Foreskin melanocyte (primary cell): ENCODE measurements at places on chromosomes 5 and 9.

DNA sequence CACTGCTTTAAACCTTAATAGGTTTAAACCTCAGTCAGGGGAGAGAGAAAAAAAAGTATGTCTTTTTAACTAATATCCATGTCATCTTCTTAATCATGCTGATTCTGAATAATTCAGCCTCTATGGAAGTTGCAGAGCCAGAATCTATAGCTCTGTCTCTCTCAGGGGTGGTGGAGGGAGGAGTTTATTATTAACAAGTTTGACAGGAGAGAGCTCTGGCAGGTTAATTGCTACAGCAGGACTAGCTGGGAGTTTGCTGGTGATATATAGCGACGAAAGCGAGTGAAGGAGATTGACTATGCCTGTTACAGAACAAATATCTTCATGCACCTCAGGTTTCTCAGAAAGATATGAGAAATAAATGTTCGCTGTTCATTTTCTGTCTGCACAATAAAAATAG is 586.4 kb downstream of the TLE4 start:
- DNase-seq = no peak

GRCh38 chr9:25648116-25648515 is 30.1 kb downstream of the TUSC1 start:
- DNase-seq = peak; percentile 56

DNA sequence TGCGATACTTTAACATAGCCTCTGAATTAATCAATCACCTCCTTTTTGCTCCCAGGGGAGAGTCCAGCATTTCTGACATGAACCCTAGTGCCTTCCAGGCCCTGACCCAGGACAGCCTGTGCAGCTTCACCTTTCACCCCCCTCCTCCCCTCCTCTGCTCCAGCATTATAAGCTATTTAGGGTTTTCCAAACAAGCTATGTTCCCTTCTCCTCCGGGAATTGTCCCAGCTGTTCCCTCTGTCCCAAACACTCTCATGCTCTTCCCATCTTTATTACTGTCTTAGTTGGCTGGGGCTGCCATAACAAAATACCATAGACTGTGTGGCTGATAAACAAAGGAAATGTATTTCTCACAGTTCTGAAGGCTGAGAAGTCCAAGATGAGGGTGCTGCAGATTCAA is 161.5 kb downstream of the EBF1 start:
- DNase-seq = no peak

GRCh38 chr5:78698191-78698791 is 49.7 kb upstream of the LHFPL2 start:
- peak; percentile 83 for DNase-seq

DNA sequence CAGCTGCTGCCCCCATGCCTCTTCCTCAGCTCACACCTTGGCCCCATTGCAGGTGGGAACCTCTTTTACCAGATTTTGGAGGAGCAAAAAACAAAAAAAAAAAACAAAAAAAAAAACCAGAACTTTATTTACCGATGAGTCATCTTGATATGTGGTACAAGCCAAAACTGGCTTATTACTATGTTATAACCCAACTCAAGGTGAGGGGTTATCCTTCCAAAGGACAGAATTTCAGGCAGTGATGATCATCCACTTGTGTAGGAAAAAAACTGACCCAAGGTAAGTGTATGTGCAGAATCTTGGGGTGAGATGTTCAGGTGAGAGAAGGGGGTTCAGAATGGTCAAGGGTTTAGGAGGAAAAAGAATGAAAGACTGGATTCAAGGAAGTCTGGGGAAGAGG is 142.6 kb upstream of the FST start:
- DNase-seq = no peak
